SK-MEL-5 (cell line): ENCODE measurements at places on chromosomes 2 and 18.
A peak's percentile ranks its signal among the peaks of the same experiment; 100 is the strongest.

DNA sequence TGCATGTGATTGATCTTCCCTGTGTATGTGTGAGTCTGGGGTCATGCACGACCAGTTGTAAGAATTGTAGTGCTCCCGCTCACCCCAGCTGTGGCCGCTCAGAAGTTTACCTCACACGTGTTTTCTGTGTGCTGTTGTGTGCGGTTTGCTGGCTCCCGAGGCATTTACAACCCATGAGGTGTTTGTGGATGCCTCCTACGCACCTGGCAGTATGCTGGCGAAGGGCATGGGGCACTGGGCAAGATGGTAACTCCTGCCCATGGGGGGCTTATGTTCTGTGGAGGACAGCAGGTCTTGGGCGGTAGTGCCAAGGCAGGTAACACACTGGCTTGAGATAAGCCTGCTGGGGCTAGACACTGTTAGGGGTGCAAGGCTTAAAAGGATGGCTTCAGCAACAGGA is 102.6 kb upstream of the HS6ST1 start:
- no peak for DNase-seq

- no peak for DNase-seq
These were observed 8.8 kb downstream of the ITSN2 start for GRCh38 chr2:24351627-24351938.

GRCh38 chr2:100334929-100335328 is 12.6 kb upstream of the LONRF2 start:
- no peak for DNase-seq

- DNase-seq = no peak
These were observed 12.0 kb upstream of the HAAO start for GRCh38 chr2:42804338-42804737.

DNA sequence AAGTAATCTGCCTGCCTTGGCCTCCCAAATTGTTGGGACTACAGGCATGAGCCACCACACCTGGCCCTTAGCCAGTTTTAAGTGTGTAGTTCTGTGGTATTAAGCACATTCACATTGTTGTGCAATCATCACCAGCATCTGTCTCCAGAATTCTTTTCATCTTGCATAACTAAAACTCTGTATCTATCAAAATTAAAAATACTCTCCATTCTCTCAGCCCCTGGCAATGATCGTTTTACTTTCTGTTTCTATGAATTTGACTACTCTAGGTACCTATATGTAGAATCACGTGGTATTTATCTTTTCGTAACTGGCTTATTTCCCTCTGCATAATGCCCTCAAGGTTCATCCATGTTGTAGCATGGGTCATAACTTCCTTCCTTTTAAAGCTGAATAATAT is 45.5 kb upstream of the CAVIN2 start:
- DNase-seq = no peak

DNA sequence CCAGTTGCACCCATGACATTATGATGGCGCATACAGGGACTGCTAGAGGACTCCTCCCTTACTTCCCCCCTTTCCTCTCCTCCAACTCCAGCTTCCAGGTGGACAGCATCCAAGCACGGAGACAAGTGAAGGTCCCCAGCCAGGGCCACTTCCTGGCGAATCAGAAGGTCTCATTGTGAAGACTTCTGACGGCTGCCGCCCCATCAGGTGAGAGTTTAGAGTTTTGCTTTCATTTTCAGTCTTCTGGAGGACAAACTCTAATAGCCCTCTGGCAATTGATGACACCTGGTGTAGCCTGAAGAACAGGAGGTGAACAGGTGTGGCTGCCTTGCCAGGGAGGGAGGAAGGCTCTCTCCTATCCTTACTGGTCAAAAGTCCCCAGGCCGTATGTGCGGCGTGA is 77.3 kb upstream of the KCNH7 start:
- no peak for DNase-seq

DNA sequence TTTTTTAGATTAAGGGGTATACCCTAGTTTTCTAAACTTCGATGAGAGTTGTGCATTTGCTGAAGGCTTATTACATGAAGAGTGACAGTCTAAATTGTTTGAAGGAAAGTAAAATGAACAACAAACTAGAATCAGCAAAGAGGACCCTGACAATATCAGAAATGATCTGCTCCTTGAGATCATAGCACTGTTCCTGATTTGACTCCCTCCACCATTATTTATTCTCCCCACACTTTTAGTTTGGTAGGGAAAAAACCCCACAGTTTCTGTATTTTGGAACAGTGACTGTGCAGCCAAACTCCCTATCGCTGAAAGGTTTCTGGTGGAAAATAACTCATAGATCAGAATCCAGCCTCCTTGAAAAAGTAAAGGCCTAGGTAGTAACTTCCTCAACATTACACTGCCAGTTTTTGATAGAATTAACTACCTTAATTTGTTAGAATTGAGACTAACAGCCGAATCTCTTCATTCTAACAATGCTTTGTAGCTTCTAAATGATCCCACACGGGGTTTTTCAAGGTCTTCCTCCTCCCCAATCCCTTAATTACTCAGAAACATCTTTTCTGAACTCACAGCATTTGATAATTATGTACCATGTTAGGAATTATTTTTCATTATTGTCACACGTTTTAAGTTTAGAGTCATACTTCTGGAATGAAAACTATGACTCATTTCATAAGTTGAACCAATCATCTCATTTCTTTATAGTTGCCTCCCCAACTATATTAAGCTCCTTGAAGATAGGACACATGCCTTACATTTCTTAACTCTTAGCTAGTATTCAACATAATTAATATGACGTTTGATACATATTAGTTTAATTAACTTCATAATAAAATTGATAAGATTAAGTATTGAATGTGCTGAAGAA is 2.9 kb downstream of the MYL12A start:
- DNase-seq = no peak

DNA sequence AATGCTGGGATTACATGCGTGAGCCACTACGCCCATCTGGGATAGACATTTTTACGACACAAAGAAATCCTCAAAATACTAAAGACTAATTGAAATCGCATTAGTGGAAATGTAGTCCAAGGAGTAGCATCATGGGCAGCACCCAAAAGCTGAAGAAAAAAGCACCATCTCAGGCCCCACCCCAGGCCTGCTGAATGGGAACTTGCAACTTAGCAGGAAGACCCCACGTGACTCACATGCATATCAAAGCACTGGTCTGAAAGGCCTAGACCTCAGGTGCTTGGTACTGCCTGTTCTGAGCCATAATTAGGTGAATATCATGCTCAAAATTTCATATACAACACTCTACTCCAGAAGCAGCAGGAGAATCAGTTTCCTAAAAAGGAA is 28.9 kb downstream of the SPRED2 start:
- DNase-seq = no peak

- DNase-seq = no peak
These were observed 157.6 kb downstream of the HAUS1 start for GRCh38 chr18:46261799-46262198.

DNA sequence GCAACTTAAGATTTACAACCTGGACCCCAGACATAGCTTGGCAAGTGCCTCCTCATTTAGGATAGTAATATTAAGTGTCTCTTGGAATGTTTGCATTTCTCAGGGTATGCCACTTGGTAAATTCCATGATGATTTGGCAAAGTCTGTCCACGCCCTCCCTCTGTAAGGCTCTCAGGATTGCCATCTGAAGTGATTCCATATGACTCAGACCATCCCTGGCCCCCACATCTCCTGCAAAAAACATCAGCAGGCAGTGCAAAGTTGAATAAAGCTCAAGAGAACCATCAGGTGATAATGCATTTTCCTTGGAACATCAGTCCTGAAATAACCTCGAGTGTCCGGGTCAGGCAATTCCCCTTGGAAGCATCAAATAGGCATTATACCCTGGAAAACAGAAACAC is 27.1 kb upstream of the PIEZO2 start:
- DNase-seq = no peak

DNA sequence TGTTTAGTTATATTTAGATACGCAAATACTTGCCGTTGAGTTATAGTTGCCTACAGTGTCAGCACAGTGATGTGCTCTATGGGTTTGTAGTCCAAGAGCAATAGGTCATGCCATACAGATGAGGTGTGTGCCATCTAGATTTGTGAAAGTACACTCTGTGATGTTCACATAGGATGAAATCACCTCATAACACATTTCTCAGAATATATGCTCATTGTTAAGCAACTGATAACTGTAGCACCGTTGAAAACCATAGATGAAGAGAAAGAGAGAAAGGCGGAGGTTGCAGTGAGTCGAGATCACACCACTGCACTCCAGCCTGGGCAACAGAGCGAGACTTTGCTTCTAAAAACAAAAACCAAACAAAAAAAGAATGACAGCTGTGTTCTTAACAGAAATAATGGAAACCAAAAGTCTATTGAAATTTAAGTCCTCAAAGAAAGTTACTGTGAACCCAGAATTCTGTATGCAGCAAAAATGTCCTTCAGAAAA is 9.5 kb downstream of the DGKD start:
- no peak for DNase-seq

DNA sequence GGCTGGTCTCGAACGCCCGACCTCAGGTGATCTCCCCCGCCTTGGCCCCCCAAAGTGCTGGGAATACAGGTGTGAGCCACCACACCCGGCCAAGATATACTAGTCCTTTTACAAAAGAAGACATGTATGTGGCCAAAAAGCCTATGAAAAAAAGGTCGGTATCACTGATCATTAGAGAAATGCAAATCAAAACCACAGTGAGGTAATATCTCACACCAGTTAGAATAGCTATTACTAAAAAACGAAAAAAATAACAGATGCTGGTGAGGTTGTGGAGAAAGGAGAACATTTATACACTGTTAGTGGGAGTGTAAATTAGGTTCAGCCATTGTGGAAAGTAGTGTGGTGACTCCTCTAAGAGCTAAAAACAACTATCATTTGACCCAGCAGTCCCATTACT is 26.4 kb downstream of the KLHL23 start:
- no peak for DNase-seq

- DNase-seq = no peak
These were observed 88.5 kb downstream of the MEIS1 start for GRCh38 chr2:66523377-66523969.

GRCh38 chr2:120053891-120054290 is 41.0 kb downstream of the EPB41L5 start:
- DNase-seq = no peak

DNA sequence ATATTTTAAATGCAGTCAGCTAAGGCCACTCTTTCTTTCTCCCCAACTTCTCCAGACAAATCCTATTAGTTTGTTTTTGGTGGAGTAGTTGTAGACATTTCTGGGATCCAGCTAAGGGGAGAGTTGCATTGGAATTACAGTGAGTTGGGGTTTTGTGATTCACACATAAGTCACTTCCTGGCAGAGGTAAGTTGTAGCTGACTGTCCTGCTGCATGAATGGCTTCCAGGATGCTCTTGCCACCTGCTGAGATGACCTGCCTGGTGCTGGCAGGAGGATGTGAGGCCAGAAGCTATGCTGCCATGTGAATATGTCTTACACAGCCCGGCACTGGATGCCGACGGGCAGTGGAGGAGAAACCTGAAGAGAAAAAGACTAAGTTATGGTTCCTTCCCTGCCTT is 243.7 kb downstream of the TDRD15 start:
- DNase-seq = no peak

- no peak for DNase-seq
These were observed 129.7 kb downstream of the PHLPP1 start for GRCh38 chr18:62844850-62845643.

- no peak for DNase-seq
These were observed 151.9 kb upstream of the MYCN start for GRCh38 chr2:15788455-15788829.

- DNase-seq = no peak
These were observed 52.2 kb downstream of the C2orf74 start for GRCh38 chr2:61214171-61214570.

GRCh38 chr2:64985447-64985846 is 3.8 kb upstream of the SLC1A4 start:
- peak; percentile 100 for DNase-seq

GRCh38 chr2:100214265-100214971 is 72.0 kb upstream of the AFF3 start:
- no peak for DNase-seq

- DNase-seq = no peak
These were observed 152.8 kb upstream of the FIGN start for GRCh38 chr2:163888591-163888990.

- DNase-seq = no peak
These were observed 17.9 kb downstream of the PLEKHA3 start for GRCh38 chr2:178498137-178498536.

- peak; percentile 80 for DNase-seq
These were observed 89.4 kb upstream of the MAP2 start for GRCh38 chr2:209334188-209335017.

- no peak for DNase-seq
These were observed 15.8 kb upstream of the BOD1L2 start for GRCh38 chr18:57131101-57131500.

DNA sequence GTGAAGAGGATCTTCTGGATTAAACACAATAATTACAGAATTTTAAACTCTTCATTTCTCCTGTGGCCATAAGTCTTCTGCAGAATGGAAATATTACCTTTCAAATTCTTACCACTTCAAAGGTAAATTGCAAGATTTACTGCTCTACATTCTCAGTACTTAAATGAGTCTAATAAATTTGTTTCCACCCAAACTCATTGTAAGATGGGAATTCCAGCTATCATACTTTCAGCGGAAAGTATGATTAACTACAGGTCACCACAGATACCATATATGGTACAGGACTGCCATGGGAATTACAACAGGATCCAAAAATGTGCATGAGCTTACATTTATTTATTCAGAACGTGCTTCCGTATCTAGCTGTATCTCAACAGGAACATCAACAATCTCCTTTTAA is 3.1 kb downstream of the DSC3 start:
- no peak for DNase-seq

GRCh38 chr2:169415233-169415748 is 53.0 kb upstream of the LRP2 start:
- DNase-seq = no peak

DNA sequence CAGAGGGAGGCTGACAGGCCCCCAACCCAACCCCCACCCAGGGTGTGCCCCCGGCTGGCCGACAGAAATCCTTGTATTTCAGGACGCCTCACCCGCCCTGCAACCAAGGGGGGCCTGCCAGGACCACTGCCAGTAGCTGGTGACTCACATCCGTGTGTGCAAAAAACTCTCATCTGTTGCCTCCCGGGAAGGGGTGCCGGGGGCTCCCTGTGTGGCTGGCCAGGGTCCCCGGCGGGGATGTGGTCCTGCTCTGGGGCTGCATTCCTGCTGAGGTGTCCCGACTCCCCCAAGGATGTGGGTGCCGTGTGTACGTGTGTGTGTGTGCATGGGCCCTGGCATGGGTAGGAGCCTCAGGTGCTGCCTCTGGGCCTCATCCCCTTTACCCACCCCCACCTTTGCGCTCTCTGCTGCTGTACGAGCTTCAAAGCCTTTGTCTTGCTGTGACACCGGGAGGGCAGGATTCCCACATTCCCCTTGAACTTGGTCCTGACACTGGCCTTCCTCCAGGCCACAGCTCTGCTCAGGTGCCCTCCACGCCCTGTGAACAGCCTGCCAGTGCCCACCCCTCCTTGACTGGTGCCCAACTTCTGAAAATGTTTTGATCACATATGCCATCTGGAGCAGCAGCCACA is 226.3 kb upstream of the HDAC4 start:
- DNase-seq = no peak

- no peak for DNase-seq
These were observed at the start of gene LIMS2 for GRCh38 chr2:127675331-127676261. LIMS2 (minus strand) TSS chr2:127675530; CDS start chr2:127675024, 506 bp downstream.

DNA sequence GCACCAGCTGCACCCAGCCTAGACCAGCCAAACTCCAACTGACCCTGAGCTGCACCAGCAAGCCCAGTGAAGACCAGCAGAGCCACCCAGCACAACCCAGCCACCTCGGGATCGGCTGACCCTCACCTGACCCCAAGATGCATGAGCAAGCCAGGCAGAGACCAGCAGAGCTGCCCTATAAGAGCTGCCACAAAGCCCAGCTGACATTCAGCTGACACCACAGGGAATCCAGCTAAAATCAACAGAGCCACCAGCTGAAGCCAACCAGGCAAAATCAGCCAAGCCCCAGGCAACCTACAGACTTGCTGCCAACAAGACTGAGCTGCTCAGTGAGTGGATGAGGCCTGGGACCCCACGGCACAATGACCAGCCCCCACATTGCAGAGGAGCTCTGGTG is 54.6 kb downstream of the CYP27C1 start:
- peak; percentile 42 for DNase-seq
